Activated naive CD8-positive, alpha-beta T cell treated with anti-CD3 and anti-CD28 coated beads, Interleukin-2, amount 50 U/mL, for 16 hours (primary cell): ENCODE measurements at places on chromosomes 7 and 10.

- DNase-seq = no peak
These were observed 650 bp upstream of the TM9SF3 start for GRCh38 chr10:96587264-96588059.

DNA sequence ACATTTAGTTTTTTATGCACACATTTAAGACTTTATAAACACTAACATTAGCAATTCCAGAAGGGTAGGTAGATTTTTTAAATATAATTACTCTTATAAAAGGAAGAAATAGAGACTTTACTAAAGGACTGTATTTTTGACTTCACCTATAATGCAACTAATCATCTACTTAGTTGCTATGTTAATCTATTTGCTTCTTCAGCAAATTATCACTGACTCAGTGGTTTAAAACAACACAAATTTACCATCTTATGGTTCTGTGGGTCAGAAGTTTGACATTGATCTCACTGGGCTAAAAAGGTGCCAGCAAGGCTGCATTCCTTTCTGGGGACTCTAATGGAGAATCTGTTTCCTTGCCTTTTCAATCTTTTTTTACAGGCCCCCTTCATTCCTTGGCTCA lies 7.6 kb downstream of the MTERF1 start:
- no peak for DNase-seq

DNA sequence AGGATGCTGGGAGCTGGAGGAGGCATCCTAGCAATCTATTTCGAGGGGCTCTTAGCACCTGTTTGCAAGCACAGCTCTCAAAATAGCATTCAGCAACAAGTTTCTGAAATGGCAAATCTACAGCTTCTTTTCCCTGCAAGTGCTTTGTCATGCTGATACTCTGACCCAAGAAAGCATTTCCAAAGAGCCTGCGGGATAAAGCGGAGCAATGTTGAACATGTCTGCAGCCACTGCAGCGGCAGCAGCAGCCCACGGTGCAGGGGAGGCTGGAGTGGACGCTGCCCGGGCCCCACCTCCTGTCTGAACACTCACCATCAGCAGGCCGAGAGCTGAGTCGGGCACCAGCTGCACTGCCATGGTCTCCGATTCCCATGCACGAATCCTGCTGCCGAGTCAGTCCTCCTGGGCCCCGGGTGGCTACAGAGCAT lies 964 bp downstream of the FRMD4A start:
- no peak for DNase-seq

DNA sequence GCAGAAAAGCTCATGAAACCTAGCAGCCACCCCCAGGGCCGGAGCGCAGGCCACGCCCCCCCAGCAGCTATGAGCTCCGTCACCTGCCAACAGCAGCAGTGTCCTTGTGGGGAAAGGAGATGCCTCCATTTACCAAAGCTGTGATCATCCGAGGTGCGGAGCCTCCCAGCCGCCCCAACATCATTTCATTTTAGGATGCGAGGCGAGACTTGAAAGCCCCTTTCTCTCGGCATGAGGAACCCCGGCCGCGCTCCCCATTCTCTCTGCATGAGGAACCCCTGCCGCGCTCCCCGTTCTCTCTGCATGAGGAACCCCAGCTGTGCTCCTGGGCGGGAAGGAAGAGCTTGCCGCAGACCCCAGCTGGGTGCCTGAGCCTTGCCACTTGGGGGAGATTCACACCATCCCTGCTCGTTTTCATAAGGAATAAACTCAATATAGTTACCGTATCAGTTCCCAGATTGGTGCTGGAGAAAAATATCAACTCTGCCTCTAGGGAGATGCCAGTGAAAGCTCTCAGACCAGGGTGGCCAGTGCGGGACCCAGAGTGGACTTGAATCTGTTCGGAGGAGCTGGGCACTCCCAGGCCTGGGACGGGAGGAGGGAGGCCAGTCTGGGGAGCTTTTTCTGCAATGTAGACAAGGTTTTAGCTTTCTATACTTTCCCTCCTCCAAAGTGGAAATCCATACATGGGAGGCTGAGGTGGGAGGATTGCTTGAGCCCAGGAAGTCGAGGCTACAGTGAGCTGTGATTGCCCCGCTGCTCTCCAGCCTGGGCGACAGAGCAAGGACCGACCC lies 35.0 kb downstream of the JAKMIP3 start:
- DNase-seq = no peak

DNA sequence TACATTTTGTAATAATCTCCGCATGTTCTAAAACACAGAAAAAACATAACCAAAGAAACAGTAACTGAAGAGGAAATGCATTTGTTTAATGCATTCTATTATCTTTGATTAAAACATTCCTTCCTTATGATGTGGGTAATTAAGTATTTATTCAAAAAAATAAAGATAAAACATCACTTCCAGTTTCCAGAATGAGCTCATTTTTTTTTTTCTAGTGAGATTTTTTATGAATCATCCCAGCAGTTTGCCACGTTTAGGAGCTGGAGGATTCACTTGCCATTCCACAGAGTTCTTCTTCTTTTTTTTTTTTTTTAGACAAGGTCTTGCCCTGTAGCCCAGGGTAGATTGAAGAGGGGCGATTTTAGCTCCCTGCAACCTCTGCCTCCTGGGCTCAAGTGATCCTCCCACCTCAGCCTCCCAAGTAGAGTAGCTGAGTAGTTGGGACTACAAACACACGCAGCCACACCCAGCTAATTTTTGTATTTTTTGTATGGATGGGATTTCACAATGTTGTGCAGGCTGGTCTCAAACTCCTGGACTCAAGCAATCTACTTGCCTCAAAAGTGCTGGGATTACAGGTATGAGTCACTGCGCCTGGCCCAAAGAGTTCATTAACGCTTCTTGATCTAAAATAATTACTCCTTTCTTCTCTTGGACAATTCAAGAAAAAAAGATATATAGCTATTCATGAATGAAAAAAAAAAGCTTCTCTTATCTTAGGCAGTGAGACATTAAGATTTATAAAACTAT lies 177.3 kb downstream of the DKK1 start:
- no peak for DNase-seq

GRCh38 chr7:68143345-68143744 lies 1146.7 kb downstream of the TYW1 start:
- DNase-seq = no peak

- no peak for DNase-seq
These were observed 72.7 kb downstream of the RGS10 start for GRCh38 chr10:119469846-119470245.

GRCh38 chr10:79560160-79560709 lies at the start of gene SFTPA2:
TSS of gene SFTPA2 (minus strand) at chr10:79560407. CDS start at chr10:79559483, 924 bp downstream.
- DNase-seq = no peak

DNA sequence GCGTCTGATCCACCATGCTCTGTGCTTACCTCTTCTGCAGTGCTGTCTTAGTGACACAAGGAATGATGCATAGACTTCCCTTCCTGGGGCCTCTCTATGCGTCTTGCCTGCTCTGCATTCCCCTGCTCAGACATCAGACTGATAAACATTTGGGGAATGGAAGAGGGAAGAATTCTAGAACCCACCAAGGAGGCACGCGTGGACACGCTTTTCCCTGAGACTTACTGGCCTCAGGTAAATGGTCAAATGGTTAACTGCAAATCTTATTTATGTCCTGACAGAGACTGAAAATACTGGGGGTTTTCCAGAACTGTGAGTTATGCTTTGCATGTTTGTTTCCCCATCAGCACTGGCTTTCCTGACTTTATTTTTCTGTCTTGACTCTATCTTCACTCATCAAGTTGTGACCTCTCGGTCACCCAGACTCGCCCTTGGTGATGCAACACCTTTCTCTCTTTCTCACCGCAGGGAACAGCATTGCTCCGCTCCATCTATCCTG lies 285.9 kb upstream of the FZD8 start:
- no peak for DNase-seq

DNA sequence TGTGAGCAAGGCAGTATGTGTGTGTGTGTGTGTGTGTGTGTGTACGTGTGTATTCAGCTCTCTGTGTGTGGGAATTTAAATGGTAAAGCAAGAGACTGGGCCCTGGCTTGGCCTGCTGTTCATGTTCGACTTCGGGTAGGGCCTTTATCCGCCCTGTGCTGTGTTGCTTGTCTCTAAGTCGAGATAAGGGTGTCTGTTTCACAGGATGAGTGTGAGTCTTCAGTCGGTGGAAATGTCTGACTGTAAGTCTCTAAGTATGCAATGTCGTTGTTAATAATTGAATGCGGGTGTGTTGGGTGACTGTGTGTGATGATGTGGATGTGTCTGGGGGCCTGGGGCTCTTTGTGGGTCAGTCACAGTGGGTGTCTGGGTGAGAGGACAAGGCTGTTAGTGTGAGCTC lies 34.8 kb downstream of the HIF1AN start:
- no peak for DNase-seq

DNA sequence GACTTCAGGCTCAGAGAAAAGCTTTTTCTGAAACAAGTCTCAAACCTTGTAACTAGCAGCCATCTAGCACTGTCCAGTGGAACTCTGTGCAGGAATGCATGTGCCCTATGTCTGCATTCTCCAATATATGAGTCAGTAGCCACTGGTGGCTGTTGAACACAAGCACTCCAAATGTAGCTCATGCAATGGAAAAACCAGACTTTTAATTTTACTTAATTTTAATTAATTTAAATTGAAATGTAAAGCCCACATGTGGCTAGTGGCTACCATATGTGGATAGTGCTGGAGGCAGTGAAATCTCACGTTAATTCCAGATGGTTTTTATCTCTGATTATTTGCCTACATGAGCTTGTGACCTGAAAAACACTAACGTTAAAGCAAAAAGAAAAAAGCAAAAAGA lies 225.1 kb downstream of the GATA3 start:
- no peak for DNase-seq

DNA sequence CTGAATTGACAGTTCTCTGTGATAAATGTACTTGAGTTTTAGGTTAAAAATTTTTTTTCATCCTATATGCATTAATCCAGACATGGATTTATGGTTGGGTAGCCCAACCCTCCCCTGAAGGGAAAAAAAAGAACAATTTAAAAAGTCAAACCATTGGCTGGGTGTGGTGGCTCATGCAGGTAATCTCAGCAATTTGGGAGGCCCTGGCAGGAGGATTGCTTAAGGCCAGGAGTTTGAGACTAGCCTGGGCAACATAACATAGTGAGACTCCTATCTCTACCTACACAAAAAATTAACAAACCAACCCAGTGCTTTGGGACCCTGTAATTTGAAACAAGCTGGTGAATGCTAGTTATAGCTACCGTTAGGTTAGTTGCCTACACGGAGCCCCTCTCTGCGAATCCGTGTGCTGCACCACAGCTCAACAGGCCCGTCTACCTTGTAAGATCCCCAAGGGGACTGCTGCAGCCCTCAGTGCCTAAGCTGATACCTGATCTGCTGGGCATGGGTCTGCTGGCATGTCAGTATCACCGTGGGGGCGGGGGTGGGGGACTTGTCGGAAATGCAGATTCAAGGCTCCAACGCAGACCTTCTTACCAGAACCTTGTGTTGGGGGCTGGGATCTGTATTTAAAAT lies 32.8 kb downstream of the TSPAN14 start:
- DNase-seq = no peak

GRCh38 chr10:61987951-61988379 lies 86.5 kb downstream of the ARID5B start:
- DNase-seq = no peak

- DNase-seq = no peak
These were observed 37.1 kb downstream of the MAT1A start for GRCh38 chr10:80252296-80252887.

- DNase-seq = no peak
These were observed 35.4 kb downstream of the NACAD start for GRCh38 chr7:45053401-45053800.

GRCh38 chr10:107919626-107920235 lies 755.2 kb upstream of the SORCS1 start:
- no peak for DNase-seq

DNA sequence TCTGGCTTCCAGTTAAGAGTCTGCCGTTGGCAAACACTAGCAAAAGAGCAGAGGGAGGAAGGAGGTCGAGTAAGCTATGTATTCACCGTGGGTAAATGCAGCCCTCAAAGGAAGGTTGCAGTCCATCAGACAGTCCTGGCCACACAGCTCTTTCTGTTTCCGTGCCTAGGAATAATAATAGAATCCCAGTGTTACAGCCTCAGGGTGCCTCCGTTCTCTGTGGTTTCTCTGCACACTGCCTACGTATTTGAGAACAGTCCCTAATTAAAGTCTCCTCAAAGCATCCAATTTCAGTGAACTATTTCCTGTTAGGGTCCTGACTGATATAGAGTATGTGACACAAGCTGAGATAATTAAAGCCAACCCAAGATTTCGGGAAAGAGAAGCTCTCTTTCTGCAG lies 176.7 kb downstream of the GPAM start:
- no peak for DNase-seq

DNA sequence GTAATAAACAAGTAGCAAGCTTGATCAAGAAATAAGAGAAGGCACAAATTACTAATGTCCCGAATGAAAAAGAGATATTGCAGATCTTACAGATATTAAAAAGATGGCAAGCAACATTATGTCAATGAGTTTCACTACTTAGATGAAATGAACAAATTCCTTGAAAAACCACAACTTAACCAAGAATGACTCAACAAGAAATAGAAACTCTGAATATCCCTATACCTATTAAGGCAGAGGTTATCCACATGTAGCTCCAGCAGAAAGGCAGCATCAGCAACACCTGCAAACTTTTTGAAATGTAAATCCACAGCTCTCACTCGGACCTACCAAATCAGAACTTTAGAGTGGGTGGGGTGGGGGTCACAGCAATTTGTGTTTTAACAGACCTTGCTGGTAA lies 33.6 kb downstream of the PDE1C start:
- no peak for DNase-seq

DNA sequence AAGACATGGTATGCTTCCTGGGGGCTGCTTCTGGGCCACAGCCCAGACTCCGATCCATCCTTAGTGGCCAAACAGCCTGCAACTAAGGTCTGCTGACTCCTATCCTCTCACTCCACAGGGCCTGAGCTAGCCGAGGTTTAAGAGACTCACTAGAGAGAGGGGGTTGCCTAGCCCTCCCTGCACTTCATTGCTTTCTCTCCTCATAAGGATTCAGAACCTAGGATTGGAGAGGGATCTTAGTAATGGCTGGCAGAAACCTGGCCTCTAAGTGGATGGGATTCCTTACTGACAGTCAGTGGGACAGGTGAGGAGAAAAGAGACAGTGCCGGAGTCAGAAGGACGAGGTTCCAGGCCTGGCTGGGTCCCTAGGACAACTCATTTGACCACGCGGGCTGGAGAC lies 8.2 kb upstream of the DDIT4 start:
- DNase-seq = no peak

- DNase-seq = no peak
These were observed 42.2 kb downstream of the POLL start for GRCh38 chr10:101545898-101546297.

- no peak for DNase-seq
These were observed 118.3 kb downstream of the KLF6 start for GRCh38 chr10:3666525-3667302.

DNA sequence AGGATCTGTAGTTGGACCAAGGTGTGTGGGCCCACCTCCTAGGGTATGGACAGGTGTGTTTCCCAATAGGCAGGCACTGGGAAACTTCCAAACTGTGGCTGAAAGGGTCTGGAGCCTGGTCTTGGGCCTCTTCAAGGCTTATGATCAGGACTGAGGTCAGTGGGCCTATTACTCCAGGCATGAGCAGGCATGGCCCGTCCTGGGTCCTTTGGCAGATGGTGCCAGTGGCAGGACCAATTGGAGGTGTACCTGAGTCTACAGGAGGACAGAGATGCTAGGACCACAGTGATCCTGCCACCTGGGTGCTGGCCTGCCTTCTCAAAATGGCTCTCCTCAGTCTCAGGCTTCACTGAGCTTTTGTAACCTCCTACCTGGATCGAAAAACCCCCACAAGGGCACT lies 95.4 kb downstream of the RAB18 start:
- DNase-seq = no peak

GRCh38 chr7:90407484-90407821 lies 4.2 kb downstream of the CLDN12 start:
- DNase-seq = no peak
